Cerebellar nuclear complex (tissue), 1 donor: ENCODE measurements at places on chromosomes 1 and 21.

GRCh38 chr1:203269654-203270020, 35.7 kb upstream of the BTG2 start:
- no peak for DNase-seq

GRCh38 chr1:184634296-184634695, 120.4 kb downstream of the EDEM3 start:
- no peak for DNase-seq

GRCh38 chr1:202590126-202590525, 120.1 kb downstream of the SYT2 start:
- no peak for DNase-seq

DNA sequence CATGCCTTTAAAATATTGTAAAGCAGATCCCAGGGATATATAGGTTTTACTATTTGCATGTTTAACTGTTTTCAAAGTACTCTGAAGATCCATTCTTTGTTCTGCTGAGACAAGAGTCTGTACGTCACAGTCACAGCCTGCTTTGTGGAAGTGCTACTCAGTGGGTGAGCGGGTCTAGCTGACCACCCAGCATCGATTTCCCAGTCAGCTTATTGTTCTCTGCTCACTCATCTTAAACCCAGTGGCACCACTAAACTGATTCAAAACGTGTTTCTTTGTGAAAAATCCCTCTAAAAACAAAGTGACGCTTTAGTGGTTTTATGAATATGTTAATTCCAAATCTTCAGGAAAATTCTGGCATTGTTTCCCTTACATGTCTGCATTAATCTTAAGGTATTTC, 12.4 kb downstream of the PLPP3 start:
- no peak for DNase-seq

GRCh38 chr1:102105931-102106550, 109.3 kb upstream of the OLFM3 start:
- DNase-seq: no peak

GRCh38 chr1:176539018-176539417, 76.0 kb downstream of the PAPPA2 start:
- no peak for DNase-seq

DNA sequence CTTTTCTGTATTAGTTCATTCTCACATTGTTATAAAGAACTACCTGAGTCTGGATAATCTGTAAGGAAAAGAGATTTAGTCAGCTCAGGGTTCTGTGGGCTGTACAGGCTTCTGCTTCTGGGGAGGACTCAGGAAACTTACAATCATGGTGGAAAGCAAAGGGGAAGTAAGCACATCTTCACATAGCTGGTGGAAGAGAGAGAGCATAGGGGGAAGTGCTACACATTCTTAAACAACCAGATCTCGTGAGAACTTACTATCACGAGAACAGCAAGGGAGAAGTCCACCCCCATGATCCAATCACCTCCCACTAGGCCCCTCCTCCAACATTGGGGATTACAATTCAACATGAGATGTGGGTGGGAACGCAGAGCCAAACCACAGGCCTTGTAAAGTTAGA, 37.9 kb upstream of the AHCTF1 start:
- DNase-seq: no peak

DNA sequence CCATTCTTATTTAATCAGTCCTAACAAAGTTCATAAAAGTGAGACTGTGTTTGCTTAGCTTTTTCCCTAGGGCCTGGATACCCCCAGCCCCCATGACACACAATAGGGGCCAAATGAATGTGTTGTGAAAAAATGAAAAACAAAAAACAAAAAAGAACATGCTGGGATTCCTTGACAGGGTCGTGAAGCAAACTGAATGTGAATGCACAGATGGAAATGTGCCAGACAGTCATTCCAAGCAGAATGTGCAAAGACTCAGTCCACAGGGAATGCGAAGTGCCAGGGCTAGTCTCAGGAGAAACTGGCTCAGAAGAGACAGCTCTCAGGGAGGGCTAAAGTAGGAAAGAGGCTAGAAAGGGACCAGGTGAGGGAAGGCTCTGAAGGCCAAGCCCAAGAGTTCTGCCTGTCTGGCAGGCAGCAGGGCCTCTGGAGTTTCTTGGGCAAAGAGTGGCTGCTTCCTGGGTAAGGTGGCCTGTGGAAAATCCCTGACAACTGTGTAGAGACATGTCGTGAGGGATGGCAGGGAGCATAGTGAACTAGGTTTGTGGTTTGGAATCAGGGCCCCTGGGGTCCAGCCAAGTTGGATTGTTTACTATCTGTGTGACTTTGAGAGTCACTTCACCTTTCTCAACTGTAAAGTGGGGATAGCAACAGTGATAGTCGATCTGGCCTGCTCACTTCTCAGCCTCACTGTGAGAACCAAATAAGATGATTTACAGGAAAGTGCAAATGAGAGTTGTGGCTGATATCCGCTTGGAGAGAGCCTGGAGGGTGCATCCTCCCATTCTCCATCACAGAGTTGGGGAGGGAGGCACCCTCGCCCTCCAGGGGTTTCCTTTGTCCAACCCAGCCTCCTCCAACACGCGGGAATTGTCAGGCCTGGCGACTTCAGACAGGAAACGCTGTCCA, 1.2 kb upstream of the ADAM15 start:
- no peak for DNase-seq

GRCh38 chr1:169529068-169529642, 43.4 kb upstream of the SLC19A2 start:
- no peak for DNase-seq

DNA sequence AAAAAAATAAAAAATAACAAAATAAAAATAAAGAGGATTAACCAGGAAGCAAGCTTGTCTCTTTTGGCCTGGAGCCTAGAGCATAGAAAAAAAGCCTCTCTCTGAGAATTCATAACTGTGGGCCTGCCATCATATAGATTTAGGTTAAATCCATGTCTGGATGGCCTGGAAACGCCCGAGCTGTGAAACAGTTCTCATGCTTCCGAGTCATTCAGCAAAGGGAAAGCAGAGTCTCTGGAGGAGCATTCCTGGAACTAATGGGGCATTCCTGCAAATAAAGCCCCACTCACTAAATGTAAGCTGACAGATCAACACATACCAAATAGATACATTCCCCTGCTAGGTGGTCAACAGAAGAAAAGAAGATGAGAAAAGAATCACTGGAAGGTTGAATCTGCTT, 75.8 kb upstream of the GNG4 start:
- no peak for DNase-seq

GRCh38 chr1:157450106-157450505, 102.2 kb downstream of the FCRL5 start:
- no peak for DNase-seq
